ENCODE measurements at places on chromosomes 12 and 14. TPM values are rescaled to one million over a fixed set of nuclear protein-coding genes. Genes with fewer than 3 reads are reported as not detected.

Gene TMCC3
- 16.0 TPM for total RNA-seq

Gene STON2
- 3.6 TPM for total RNA-seq

Gene AMN
- total RNA-seq: 0.10 TPM

Gene DAO
- total RNA-seq: not detected

Gene IFT81
- 7.8 TPM for total RNA-seq

Gene RAPGEF3
- 43.8 TPM for total RNA-seq

Gene PPP1R3E
- 5.3 TPM for total RNA-seq

Gene GYS2
- not detected for total RNA-seq

Gene PTPRO
- total RNA-seq: not detected

Data from vein endothelial cell (primary cell).